ENCODE measurements at places on chromosomes 11 and 22.

- peaks cover 3% of the 10 kb centered on the region for H3K4me1 ChIP-seq
- H3K36me3 ChIP-seq: no peaks in the 10 kb centered on the region
- H3K27me3 ChIP-seq: no peaks in the 10 kb centered on the region
- H3K27ac ChIP-seq: no peak overlapping the region
- DNase-seq: no peak
Measured at GRCh38 chr22:48711669-48712068, 1116.0 kb downstream of the BRD1 start.

DNA sequence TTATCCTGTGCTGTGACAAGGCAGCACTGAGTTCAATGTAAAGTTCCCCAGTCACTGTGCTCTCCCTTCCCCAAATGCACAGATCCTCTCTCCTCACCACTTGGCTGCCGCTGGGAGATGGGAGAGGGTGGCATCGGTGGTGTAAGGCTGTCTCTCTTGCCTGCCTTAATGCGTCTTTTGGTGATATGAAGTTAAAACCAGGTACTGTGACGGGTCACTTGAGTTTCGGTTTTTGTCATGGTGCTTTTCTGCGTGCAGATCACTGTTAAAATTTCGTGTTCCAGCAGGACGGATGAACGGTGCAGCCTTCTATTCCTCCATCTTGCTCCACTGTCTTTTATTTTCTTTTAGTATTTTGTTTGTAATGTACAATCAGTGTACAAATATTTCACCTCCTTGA is 18.6 kb downstream of the GLB1L2 start:
- H3K4me3 ChIP-seq: no peak overlapping the region
- H3K27me3 ChIP-seq: no peaks in the 10 kb centered on the region
- no peak overlapping the region for H3K27ac ChIP-seq
- H3K4me1 ChIP-seq: no peaks in the 10 kb centered on the region
- no peak for DNase-seq

- peaks cover 99% of the 10 kb centered on the region for H3K27me3 ChIP-seq
- DNase-seq: no peak
- no peak overlapping the region for H3K4me3 ChIP-seq
Measured at GRCh38 chr11:2599561-2600189, 100.1 kb downstream of the KCNQ1OT1 start.

- no peak overlapping the region for H3K4me3 ChIP-seq
- no peaks in the 10 kb centered on the region for H3K4me1 ChIP-seq
- DNase-seq: peak; percentile 25
Measured at GRCh38 chr22:48585916-48586798, 1241.5 kb downstream of the BRD1 start.

DNA sequence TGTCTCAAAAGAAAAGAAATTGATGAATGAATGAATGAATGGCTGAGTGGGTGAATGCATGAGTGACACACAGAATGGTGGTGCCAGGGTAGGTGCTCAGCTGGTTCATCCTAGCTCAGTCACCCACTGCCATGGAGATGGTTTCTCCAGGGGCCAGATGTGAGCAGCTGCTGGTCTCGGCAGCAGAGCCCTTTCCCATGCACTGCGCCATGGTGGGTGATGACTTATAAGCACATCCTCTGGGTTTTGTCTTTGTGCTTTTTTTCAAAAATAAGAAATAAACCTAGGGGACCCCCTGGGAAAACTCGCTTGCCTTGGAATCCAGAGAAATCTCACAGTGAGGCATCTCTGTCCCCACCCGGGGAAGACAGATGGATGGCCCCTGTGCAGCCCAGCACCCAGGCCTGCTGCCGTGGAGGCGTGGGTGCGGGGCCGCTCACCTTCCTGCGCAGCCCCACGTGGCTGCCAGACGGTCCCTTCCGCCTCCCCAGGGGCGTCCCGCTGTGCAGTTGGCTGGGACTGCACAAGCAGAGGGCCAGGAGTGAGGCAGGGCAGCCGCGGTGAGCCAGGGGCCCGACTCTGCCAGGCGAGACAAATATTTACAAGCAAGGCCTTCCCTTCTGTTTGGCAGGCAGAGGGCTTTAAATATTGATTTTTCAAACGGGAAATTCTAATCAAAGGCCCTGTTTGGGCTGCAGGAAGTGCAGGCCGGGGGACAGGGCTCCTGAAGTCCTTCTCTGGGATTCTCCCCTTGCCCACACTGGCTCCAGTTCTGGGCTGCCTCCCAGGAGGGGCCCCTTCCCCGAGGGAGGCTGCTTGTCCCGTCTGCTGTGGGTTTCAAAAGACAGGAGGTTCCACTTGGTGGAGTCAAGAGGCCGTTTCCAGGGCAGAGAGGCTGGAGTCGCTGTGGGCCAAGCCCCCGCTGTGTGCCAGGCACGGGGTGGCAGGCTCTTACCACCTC is 24.3 kb downstream of the MPPED1 start:
- DNase-seq: no peak
- peaks cover 3% of the 10 kb centered on the region for H3K4me1 ChIP-seq
- H3K4me3 ChIP-seq: no peak overlapping the region

GRCh38 chr11:101482556-101483124 is 101.2 kb downstream of the TRPC6 start:
- DNase-seq: no peak
- no peaks in the 10 kb centered on the region for H3K36me3 ChIP-seq
- H3K4me1 ChIP-seq: no peaks in the 10 kb centered on the region

- peaks cover 5% of the 10 kb centered on the region for H3K4me1 ChIP-seq
- peak; percentile 57 for DNase-seq
- no peaks in the 10 kb centered on the region for H3K27me3 ChIP-seq
- H3K4me3 ChIP-seq: peak overlapping the region; percentile 87
- no peaks in the 10 kb centered on the region for H3K36me3 ChIP-seq
Measured at GRCh38 chr11:72223615-72224563, 678 bp upstream of the INPPL1 start.

- H3K4me1 ChIP-seq: no peaks in the 10 kb centered on the region
- H3K36me3 ChIP-seq: no peaks in the 10 kb centered on the region
- H3K27me3 ChIP-seq: peaks cover 7% of the 10 kb centered on the region
- peak overlapping the region; percentile 81 for H3K4me3 ChIP-seq
- no peak overlapping the region for H3K27ac ChIP-seq
Measured at GRCh38 chr11:64924910-64925284, 408 bp downstream of the PPP2R5B start.

GRCh38 chr11:95559899-95560298 is 229.7 kb downstream of the FAM76B start:
- H3K27me3 ChIP-seq: no peaks in the 10 kb centered on the region
- H3K27ac ChIP-seq: no peak overlapping the region
- no peaks in the 10 kb centered on the region for H3K36me3 ChIP-seq
- peaks cover 29% of the 10 kb centered on the region for H3K4me1 ChIP-seq

DNA sequence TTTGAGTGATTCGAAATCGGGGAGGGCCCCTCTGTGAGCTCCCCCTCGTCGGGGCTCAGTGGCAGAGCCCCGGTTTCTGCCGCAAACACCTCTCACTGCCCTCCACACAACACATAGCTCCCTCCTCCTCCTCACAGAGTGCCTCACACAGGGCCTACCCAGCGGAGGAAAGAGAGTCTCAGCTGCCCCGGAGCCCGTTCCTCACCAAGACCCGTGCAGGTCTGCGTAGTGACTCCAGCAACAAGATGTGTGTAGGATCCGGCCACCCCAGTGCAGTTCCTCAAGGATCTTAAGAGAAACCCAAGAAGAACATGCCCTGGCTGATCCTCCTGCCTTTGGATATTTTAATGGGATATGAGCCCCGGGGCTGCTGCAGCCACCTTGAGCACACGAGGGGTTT is 238.4 kb downstream of the BRD1 start:
- no peaks in the 10 kb centered on the region for H3K4me1 ChIP-seq
- no peak overlapping the region for H3K4me3 ChIP-seq
- H3K36me3 ChIP-seq: no peaks in the 10 kb centered on the region
- DNase-seq: no peak
- H3K27me3 ChIP-seq: no peaks in the 10 kb centered on the region
- H3K27ac ChIP-seq: no peak overlapping the region

DNA sequence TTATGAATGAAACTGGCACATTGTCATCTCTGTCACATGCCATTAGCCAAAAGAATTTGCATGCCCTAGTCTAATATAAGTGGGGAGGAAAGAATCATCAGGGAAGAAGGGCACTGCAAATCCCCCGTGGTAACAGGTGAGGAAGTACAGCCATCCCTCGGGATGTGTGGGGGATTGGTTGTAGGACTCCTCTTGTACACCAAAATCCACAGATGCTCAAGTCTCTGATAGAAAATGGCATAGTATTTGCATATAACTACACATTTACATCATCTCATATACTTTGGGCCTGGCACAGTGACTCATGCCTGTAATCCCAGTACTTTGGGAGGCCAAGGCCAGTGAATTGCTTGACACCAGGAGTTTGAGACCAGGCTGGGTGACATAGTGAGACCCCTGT is 109.7 kb downstream of the HIPK3 start:
- no peak overlapping the region for H3K4me3 ChIP-seq
- no peaks in the 10 kb centered on the region for H3K4me1 ChIP-seq
- peaks cover 6% of the 10 kb centered on the region for H3K27me3 ChIP-seq
- no peak overlapping the region for H3K27ac ChIP-seq
- H3K36me3 ChIP-seq: no peaks in the 10 kb centered on the region

DNA sequence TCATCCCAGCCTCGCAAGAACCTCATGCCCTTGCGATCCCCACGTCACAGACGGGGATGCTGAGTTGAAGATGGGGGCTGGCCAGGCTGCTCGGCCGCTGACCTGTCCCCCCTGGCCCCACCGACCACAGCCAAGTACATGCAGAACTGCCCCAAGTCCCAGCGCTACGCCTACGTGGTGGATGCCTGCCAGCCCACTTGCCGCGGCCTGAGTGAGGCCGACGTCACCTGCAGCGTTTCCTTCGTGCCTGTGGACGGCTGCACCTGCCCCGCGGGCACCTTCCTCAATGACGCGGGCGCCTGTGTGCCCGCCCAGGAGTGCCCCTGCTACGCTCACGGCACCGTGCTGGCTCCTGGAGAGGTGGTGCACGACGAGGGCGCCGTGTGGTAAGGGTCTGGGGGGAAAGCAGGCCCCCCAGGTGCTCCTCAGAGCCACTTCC is 10.0 kb downstream of the MUC5B start:
- no peak overlapping the region for H3K27ac ChIP-seq
- no peaks in the 10 kb centered on the region for H3K4me1 ChIP-seq
- DNase-seq: no peak

GRCh38 chr11:63766531-63767235 is 1.9 kb downstream of the ZFTA start:
- H3K36me3 ChIP-seq: no peaks in the 10 kb centered on the region
- DNase-seq: peak; percentile 38
- H3K4me3 ChIP-seq: peak overlapping the region; percentile 94
- no peaks in the 10 kb centered on the region for H3K27me3 ChIP-seq
- H3K4me1 ChIP-seq: peaks cover 39% of the 10 kb centered on the region

DNA sequence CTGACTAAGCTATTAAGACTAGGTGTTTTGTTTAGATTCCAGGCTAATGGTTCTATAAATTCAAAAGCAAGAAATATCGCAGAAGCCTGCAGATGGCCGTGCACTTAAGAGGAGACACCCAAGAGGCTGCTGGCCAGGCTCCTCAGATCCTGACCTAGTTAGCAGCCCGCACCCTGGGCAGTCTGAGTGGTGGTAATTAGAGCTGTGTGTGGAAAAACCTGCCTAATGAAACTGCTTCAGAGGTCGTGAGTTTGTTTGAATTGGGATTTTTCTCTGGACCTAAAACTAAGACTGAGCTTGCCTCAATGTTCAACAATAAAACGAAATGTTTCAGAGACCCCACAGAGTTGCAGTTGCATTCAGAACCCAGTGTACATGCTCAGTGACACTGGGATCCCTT is 627.7 kb downstream of the OPCML start:
- no peaks in the 10 kb centered on the region for H3K27me3 ChIP-seq
- no peaks in the 10 kb centered on the region for H3K36me3 ChIP-seq
- no peak overlapping the region for H3K4me3 ChIP-seq

DNA sequence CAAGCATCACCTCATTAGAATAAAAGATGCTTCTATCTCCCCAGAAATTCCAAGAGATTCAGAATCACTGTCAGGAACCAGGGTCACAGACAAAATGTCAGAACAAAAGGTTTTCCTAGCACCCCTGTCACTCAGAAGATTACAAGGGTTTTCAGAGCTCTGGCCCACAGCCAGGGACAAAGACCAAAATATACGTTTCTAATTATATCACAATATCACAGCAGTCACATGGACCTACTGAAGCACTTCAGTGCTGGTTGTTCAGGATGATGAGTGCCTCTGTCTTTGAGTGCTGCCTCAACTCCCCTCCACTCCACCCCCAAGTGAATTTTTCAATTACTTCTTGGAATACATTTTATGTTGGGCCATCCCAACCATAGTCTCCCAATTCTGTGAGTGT is 21.9 kb upstream of the RTL6 start:
- H3K4me3 ChIP-seq: no peak overlapping the region
- DNase-seq: no peak
- H3K27ac ChIP-seq: no peak overlapping the region
- H3K4me1 ChIP-seq: no peaks in the 10 kb centered on the region
- no peaks in the 10 kb centered on the region for H3K36me3 ChIP-seq

DNA sequence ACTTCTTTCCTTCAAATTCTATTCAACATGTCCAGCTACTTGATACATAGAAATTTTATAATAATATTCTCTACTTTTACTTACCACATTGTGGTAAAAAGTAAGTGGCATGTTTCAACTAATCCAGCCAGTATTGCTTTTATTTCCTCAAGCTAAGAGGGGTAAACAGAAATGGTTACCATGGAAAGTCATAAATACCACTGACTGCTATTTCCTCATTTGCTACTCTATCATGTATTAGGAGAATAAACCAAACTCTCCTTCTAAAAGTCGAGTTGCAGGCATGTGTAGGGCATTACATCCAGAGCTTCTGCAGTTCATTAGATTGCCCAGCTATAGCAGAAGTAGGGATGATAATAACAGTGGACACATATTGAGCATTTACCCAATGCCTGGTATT is 208.4 kb downstream of the MAML2 start:
- no peak overlapping the region for H3K27ac ChIP-seq
- no peaks in the 10 kb centered on the region for H3K36me3 ChIP-seq
- DNase-seq: no peak
- no peak overlapping the region for H3K4me3 ChIP-seq
- H3K4me1 ChIP-seq: peaks cover 12% of the 10 kb centered on the region
- H3K27me3 ChIP-seq: no peaks in the 10 kb centered on the region

- no peaks in the 10 kb centered on the region for H3K27me3 ChIP-seq
- no peaks in the 10 kb centered on the region for H3K4me1 ChIP-seq
- H3K4me3 ChIP-seq: no peak overlapping the region
- no peak for DNase-seq
- H3K27ac ChIP-seq: no peak overlapping the region
Measured at GRCh38 chr11:9362393-9362863, 22.0 kb upstream of the IPO7 start.

DNA sequence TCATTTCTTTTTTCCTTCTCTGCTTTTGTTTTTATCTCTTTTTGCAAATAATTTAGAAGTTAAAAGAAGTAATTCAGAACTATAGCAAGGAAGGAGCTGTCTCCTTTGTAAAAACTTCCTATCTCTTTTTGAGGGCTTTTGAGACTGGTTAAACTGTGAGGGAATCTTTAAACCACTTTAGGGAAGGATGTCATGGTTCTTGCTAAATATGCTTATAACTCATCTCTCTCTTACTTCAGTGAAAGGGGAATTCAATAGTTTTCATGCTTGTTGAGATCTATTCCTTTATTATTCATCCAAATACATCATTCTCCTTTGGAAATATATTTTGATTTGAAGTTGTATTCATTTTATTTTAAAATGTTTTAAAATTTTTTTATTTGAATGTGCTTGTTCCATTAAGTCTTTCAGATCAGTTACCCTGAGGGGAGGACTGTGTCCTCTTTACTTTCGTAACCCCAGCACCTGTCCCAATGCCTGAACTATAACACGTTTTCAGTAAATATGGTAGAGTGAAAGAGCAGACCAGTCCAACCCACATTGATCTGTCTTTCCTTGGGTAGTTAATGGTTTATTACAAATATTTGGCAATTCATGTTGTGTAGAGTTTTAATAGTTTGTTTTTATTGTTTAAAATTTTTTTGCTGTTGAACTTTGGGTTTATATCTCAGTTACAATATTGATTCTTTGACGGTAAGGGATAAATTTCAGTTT is 27.5 kb downstream of the AMOTL1 start:
- no peak for DNase-seq
- no peaks in the 10 kb centered on the region for H3K27me3 ChIP-seq
- no peaks in the 10 kb centered on the region for H3K36me3 ChIP-seq
- H3K27ac ChIP-seq: no peak overlapping the region
